ENCODE measurements at places on chromosomes 1 and 21.

DNA sequence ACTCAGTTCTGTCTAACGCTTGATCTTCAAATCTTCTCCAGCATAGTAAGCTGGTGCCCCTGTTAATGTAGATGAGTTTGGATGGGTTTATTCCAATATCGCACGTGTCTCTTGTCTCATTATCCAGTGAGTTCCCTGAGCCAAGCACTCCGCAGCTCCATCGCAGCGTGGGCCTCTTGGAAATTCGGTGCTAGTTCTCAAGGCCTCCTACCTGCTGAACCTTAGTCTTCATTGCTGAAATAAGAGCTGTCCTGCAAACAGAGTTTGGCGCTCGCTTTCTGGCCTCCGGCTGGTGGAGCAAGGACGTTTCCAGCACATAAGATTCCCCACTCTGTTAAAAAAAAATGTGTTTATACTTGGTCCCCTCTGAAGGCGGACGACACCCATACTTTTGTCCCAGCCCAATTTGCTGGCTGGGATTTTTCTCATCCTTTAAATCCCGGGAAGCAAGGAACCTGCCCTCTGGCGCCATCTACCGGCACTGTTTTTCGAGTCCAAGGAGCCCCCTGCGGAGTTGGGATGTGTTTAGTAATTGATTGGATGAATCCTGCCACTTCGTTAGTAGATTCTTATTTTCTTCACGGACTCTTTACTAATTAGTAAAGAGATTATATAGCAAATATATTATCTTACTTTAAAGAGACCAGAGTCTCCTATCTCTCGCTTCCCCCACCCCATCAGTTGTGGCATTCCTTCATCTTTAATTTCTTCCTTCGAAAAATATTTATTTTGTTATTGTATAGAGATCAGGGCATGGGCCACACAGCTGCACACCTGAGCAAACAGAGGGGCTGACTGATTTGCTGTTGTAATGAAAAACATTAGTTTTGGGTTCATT is 14.7 kb downstream of the JUN start:
- no peaks in the 10 kb centered on the region for H3K27me3 ChIP-seq
- H3K4me3 ChIP-seq: no peak overlapping the region
- H3K27ac ChIP-seq: no peak overlapping the region
- peaks cover 6% of the 10 kb centered on the region for H3K4me1 ChIP-seq
- no peak for DNase-seq
- no peaks in the 10 kb centered on the region for H3K36me3 ChIP-seq

DNA sequence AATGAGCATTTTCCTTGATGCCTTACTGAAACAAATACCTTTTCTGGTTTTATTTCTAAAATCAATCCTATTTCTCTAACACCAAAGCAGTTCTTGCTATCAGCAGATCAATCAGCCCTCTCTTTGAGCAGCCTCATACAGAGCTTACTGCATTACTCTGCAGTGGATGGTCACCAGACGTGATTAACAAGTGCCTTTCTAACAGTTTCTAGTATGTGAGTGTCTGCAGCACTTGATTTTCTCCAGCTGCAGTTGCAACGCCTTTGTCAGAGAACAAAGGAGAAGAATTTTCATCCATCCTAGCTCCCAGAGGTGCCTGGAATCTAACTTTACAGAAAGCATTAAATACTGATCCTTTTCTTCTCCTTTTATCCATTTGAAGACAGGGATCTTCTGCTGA is 177.3 kb upstream of the SGIP1 start:
- H3K36me3 ChIP-seq: peaks cover 31% of the 10 kb centered on the region
- no peak overlapping the region for H3K4me3 ChIP-seq
- H3K27ac ChIP-seq: no peak overlapping the region
- DNase-seq: no peak

GRCh38 chr1:34268311-34268954 is 91.7 kb downstream of the C1orf94 start:
- no peaks in the 10 kb centered on the region for H3K27me3 ChIP-seq
- H3K36me3 ChIP-seq: no peaks in the 10 kb centered on the region
- no peak overlapping the region for H3K27ac ChIP-seq

DNA sequence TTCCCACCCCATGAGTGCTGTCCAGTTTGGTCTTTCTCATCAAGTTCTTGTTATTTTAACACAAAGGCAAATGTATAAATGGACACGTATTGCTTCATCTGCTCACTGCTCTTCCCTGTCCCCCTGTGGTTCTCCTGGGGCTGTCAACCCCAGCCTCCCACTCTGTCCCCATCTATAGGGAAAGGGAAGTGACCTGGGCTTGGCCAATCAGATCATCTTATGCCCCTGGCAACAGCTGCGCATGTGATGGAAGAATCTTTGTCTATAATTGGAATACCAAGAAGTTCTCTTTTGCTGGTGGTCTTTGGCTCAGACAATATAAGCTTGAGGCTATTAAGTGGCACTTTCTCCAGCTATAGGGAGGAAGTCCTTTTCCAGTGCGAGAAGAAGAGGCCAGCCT is 4.7 kb upstream of the CCSAP start:
- H3K4me3 ChIP-seq: no peak overlapping the region
- no peak overlapping the region for H3K27ac ChIP-seq
- peaks cover 4% of the 10 kb centered on the region for H3K27me3 ChIP-seq
- H3K4me1 ChIP-seq: peaks cover 14% of the 10 kb centered on the region
- no peaks in the 10 kb centered on the region for H3K36me3 ChIP-seq

DNA sequence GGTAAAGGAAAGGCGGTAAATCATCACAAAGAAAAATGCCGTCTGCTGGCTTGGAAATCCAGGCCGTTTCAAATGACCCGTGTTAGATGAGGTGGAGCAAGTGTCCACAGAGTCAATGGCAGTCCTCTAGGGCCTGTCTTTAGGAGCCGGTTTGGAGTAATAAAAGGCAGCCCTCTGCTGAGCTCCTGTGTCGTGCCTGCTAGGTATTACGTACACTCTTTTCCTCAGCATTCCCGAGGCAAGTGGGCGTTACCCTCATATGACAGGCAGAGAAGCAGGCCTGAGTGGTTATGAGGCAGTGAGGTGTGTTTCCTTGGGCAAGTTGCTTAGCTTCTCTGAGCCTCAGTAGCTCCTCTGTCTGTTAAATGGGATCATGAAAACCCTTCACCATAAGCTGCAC is 7.7 kb downstream of the NENF start:
- H3K4me3 ChIP-seq: no peak overlapping the region
- H3K27ac ChIP-seq: no peak overlapping the region
- H3K36me3 ChIP-seq: peaks cover 9% of the 10 kb centered on the region
- no peak for DNase-seq
- no peaks in the 10 kb centered on the region for H3K27me3 ChIP-seq
- H3K4me1 ChIP-seq: no peaks in the 10 kb centered on the region
